HS-5 (cell line): ENCODE measurements at places on chromosomes 7 and 10.

- peak; percentile 92 for DNase-seq
These were observed 116.2 kb upstream of the LAMB4 start for GRCh38 chr7:108246227-108246837.

GRCh38 chr7:78225534-78225933, 427.0 kb downstream of the PHTF2 start:
- DNase-seq: no peak

DNA sequence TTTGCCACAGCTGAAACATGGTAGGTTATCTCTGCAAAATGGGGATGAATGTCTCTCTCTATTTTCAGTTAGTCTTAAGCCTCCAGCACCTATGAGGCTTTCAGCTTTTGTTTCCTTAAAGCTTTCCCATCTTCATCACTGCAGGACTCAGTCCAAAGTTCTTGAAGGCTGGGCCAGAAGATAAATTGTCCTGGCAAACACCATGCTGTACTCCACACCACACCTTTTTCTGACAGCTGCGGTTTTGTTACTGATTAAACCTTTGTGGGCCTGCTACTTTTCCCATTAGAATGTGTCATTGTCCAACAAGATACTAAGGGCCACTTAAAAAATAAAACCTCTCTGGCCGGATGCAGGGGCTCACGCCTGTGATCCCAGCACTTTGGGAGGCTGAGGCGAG, 87.2 kb upstream of the A1CF start:
- DNase-seq: no peak

- no peak for DNase-seq
These were observed 144.3 kb downstream of the FZD1 start for GRCh38 chr7:91408388-91409154.

DNA sequence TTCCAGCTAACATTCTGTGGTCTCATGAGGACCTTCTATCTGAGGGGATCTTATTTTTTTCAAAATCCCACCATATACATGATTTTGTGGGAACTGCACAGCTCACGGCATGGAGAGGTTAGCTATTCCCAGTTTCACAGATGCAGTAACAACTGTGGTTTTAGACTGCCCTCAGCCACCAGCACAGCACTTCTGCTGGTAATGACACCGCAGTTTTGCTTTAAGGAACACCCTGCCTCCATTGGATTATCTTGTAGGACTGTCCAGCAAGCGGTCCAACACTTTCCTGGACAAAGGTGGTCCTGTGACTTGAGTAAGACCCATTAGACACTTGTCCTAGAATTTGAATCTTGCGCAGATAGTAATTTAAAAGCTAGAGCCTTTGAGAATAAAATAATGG, 65.3 kb upstream of the SMNDC1 start:
- DNase-seq: no peak

DNA sequence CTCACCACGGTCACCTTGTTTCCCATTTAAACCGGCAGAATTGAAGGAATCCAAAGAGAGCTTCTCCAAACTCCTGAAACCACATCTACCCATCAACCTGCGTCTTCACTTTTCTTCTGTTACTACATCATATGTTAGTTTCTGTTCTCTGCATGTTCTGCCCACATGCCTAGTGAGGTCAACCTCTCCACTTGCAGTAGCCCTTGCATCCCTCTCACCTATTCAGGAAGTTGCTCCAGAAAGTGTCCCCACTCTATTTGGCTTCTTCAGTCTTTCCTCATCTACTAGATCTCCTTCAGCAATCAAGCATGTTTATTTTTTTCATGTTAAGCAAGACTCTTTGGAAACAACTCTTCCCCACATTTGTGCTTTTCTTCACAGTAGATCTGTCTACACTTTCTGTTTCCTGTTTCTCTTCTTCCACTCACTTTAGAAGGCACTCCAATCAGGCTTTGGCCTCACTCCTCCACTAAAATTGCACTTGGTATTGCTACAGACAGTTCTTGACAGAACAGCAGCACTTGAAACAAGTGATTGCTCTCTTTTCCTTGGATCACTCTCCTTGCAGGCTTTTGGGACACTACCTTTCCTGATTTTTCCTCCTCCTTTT, 7.5 kb downstream of the SAMD9L start:
- DNase-seq: no peak

DNA sequence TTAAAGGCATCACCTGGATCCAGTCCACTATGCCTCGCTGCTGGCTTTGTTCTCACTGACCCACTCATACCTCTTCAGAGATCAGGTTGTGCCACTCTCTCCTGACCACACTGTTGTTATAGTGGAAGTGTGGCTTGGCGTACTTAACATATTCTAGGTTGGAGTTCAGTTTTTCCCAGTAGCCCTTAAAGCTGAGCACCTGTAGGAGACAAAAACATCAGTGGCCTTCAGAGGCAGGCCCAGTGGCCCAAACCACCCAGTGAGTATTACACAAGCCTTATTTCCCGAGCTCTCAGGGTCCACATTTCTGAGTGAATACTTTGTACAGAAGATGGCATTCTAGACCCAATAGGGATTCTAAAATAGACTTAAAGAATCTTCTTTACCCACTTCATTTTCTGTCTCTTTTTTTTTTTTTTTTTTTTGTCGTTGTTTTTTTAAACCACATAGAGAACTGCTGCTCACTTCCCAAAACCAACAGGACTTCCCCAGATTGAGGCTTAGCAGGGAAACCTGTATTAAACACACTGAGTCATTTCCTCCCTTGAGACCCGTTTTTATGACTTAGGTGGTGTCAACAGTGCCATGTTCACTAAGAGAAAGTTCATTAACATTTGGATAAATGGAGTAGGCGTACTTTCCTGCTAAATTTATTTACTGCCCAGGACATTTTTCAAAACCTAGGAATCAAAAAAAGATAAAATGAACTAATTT, 85.8 kb downstream of the GSAP start:
- peak; percentile 24 for DNase-seq
